ENCODE measurements at places on chromosomes 5 and 9.

GRCh38 chr9:91248707-91249106 lies 113.0 kb downstream of the AUH start:
- DNase-seq, result no peak

- no peak for DNase-seq
Observed at GRCh38 chr5:107242411-107243219, 428.1 kb downstream of the EFNA5 start.

- peak; percentile 91 for DNase-seq
Observed at GRCh38 chr5:34524123-34524522, 132.0 kb upstream of the RAI14 start.

DNA sequence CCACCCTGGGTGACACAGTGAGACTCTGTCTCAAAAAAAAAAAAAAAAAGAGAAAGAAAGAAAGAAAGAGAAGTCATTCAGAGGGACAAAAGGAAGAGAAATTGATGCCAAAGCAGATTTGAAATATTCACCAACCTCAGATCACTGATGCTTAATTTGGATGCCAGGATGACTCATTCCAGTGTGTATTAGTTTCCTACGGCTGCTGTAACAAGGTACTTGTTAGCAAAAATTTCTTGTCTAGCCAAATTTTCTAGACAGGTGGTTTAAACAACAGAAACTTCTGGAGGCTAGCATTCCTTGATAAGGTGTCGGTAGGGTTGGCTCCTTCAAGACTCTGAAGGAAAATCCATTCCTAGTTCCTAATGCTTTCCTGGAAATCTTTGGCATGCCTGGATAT lies 42.1 kb downstream of the POU4F3 start:
- no peak for DNase-seq

DNA sequence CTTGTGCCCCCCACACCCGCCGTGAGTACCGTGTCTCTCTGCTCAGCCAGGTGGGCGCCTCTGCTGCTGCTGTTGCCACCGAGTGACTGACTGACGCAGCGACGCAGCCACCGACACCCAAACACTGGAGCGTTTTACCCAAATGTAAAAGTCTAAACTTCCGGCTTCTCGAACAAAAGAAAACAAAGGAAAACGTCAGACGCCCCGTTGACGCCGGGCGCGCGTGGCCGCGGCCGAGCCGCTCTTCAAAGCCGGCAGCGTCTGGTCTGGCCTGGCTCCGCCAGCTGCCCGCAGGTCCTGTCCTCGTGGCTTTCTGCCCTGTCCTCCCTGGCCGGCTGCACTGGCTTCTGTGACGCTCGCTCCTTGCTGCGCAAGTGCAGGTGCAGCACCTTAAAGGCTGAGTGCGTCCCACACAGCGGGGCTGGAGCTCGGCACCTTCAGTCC lies 41.4 kb upstream of the CLPTM1L start:
- DNase-seq, result peak; percentile 38

DNA sequence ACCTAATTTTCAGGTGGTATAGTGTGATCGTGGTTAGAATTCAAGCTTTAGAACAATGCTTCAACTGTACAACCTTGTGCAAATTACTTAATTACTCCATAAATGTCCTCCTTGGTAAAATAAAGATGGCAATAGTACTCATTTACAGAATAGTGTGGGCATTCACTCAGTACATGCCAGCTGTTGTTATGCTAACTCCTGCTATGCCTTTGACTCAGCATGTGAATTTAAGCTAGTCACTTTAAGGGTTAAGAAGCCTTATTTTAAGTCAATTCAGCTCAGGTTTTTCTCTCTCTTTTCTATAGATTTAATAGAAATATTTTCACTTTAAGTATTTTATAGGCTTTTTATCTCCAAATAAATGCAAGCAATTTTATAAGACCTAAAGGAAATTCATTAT lies 335.6 kb upstream of the ITGA1 start:
- no peak for DNase-seq

DNA sequence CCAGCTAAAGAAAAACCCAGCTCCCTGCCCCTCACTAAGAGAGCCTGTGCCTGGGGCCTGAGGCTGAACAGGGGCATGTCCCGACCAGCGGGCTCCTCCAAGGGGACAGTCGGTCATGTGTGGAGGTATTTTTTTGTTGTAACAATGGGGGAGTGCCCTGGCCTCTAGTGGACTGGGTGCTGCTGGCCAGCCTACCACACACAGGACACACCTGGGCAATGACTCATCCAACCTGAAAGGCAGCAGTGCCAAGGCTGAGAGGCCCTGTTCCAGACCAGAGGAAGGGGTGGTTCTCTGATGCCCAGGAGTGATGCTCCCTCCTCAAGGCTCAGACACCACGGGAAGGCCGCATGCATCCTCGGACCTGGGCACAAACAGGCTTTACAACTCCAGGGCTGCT lies 181.5 kb downstream of the OLFM1 start:
- no peak for DNase-seq

DNA sequence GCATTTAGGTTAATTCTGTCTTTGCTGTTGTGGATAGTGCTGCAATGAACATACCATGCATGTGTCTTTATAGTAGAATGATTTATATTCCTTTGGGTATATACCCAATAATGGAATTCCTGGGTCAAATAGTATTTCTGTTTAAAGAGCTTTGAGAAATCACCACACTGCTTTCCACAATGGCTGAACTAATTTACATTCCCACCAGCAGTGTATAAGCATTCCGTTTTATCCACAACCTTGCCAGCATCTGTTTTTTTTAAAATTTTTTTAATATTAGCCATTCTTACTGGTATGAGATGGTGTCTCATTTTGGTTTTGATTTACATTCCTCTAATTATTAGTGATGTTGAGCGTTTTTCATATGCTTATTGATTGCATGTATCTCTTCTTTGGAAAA lies 15.5 kb upstream of the TARS1 start:
- DNase-seq, result peak; percentile 70

DNA sequence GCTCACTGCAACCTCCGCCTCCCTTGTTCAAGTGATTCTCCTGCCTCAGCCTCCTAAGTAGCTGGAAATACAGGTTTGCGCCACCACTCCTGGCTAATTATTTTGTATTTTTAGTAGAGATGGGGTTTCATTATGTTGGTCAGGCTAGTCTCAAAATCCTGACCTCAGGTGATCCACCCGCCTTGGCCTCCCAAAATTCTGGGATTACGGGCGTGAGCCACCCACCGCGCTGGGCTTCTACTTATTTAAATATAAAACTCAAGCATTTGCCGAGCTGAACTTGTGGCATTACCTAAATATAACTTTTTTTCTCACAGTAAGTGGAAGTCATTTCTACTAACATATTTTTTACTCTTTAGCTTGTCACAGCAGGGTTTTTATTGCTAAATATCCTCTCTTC lies 1356.3 kb upstream of the ACO1 start:
- DNase-seq, result no peak

DNA sequence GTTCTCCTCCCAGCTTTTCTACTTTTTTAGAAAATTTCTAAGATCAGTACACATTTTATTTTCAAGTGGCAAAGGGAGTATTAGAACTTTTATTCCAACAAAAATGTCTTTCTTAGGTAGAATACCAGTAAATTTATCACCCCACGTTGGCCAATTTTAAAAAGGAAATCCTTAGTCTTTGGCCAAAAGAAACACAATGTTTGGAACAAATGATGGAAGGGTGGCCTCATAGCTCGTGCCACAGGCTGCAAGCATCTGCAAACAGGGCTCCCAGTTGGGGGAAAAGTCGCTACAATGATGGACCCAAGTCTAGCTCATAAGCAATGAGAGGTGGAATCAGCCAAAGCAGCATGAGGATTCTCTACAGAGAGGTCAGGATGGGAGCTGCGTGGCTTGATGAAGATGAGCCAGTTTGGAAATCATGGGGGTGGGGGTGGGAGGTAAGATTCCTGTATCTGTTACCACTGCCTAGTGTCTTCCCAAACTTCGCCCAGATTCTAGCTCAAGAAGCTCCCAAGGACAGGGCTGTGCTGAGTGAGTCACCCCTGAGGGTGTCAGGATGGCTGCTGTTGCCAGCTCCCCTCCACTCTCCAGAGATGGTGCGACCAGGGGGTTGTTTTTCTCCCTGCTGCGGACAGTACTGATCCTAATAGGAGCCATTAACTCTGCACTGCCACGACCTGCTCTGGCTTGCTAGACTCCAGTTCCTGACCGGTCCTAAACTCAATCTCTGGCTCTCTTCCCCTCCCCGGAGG lies 75.6 kb downstream of the DCP2 start:
- DNase-seq, result peak; percentile 55

DNA sequence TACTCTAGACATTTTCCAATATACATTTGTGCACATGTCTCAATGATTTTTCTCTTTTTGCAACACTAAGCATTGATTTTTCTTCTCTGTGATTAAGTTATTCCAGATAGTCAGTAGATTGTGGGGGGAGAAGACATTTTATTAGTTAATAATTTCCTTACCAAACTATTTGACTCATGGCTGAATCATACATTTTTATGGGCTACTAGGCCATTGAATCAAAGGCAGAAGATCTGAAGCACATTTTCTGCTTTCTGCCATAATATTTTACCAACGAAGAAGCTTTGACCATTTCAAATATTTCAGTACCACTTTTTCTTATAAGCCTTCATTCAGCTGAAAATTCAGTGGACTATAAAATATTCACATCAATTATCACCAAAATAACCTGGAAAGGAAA lies 175.6 kb downstream of the IRX2 start:
- DNase-seq, result no peak

DNA sequence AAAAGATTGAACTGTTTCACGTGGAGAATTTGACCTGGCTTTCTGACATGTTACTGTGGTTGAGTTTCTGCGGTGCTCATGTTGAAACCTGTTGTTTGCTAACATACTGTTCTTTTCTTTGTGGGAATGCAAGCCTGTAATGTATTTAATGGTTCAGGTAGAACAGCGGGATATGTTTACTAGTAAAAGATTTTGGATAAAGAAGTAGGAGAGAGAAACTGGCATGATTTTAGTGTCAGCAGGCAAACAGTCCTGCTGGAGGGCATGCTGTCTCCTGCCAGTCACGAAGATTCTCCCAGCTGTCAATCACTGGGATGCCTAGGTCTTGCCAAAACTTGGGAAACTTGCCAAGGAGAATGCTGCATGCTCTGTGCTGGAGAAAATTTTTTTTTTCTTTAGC lies 263.5 kb downstream of the TAF11L14 start:
- no peak for DNase-seq

GRCh38 chr5:54136516-54137440 lies 173.6 kb downstream of the ARL15 start:
- peak; percentile 27 for DNase-seq

- peak; percentile 94 for DNase-seq
Observed at GRCh38 chr9:69130456-69131441, 43.3 kb upstream of the TJP2 start.

DNA sequence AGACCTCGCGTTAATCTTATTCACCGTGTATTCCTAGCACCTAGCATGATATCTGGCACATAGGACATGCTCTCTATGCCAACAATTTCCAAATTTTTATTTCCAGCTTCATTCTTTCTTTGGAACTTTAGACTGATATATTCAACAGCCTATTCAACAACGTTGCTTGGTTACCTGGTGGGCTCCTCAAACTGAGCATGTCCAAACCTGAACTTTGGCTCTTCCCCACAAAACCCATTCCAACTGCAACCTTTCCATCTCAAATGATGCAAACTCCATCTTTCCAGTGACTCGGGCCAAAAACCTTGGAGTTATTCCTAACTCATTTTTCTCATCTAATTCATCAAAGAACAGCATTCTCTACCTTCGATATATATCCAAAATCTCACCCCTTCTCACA lies 525.2 kb downstream of the AGTPBP1 start:
- no peak for DNase-seq

GRCh38 chr9:99978221-99978620 lies 71.8 kb downstream of the STX17 start:
- DNase-seq, result no peak

DNA sequence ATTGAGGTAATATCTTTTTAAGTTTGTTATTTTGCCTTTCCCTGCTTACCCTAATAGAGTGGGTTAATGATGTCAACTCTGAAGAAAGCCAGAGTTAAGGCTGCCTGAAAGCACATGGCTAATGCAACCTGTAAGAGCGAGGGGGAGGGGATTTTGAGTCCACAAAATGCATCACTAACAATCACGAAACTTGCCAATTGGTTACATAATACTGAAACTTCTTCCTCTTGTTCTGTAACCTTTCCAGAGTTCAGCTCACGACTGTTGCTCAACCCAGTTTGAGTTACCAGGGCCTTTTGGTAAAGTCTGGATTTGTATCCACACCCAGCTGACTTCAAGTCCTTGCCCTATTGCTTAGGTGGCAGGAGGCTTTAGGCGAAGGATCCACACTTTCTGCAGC lies 308.8 kb downstream of the EFNA5 start:
- no peak for DNase-seq

Measured in EH (cell line).